ENCODE measurements at places on chromosomes 4 and X.

- no peak for DNase-seq
Observed at GRCh38 chr4:41156574-41156973, 57.8 kb downstream of the APBB2 start.

DNA sequence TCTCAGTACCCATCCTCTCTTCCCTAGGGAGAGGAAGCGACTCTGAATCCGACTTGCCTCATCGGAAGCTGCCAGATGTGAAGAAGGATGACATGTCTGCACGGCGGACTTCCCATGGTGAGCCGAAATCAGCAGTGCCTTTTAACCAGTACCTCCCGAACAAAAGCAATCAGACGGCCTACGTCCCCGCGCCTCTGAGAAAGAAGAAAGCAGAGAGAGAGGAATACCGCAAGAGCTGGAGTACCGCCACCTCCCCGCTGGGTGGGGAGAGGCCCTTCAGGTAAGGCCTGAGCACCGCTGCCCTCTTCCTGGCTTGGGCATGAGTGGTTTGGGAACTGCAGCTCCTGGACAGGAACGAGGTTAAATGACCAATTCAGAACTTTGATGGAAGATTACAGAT lies 81.2 kb downstream of the LIMCH1 start:
- DNase-seq, result no peak

- DNase-seq, result no peak
Observed at GRCh38 chr4:10593130-10593529, 91.4 kb downstream of the CLNK start.

GRCh38 chrX:119648421-119648775 lies 42.2 kb upstream of the NKRF start:
- DNase-seq, result no peak

- DNase-seq, result no peak
Observed at GRCh38 chr4:44704673-44705072, 21.7 kb downstream of the GNPDA2 start.

GRCh38 chr4:148093065-148093464 lies 349.1 kb downstream of the NR3C2 start:
- DNase-seq, result no peak

DNA sequence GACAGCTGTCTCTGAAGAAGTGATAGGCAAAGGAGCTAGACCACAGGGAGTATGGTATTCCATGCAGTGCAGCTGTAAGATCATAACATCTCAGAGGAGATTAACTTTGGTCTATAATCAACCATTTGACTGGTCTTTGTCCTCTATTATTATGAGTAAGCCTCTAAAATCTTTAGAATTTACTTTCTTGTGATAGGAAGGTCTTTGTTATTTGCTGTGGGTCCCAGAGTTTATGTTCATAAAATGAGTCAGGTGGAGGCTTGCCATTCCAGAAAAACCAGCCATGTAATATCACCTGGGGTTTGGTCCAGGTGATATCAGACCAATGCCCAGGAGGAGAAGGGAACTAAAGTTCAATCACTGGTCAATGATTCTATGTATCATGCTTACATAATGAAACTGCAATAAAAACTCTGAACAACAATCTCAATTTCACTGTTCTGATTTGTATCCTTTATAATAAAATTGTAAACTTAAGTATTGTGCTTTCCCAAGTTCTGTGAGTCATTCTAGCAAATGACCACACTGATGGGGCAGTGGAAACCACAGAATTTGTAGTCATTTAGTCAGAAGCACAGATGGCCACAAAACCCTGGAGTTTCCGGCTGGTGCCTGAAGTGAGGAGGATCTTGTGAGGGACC lies 239.6 kb upstream of the TRAM1L1 start:
- DNase-seq, result no peak

Data from D341Med (cell line).